ENCODE measurements at places on chromosomes 1 and 21. TPM values are rescaled to one million over a fixed set of nuclear protein-coding genes. Genes with fewer than 3 reads are reported as not detected.
A peak's percentile ranks its signal among the peaks of the same experiment; 100 is the strongest.

Gene TRPM2
- polyA plus RNA-seq: 1.5 TPM

DNA sequence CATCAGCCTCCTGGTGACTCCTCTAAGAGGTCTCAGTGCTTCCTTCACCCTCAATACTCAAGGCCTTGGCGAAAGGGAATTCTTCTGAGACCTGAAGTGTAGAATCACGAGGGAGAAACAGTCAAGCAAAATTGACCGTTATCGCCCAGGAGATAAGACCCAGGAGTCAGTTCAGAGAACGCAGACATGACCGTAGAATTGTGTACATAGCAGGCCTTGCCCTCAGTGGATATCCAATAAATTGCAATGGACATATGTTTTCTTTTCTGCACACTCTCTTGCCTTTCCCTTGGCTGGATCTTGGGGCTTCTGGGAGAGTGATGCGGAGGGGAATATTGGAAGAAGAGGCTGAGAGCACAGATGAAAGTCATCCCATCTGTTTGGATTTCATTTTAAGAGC is 15.7 kb upstream of the ETS2 start:
- no peak for DNase-seq

Gene TRIM46
- 0.46 TPM for polyA plus RNA-seq

- no peak for DNase-seq
These were observed 429.6 kb downstream of the USP25 start for GRCh38 chr21:16159213-16159970.

Gene PRELP
- 1.5 TPM for polyA plus RNA-seq

Gene LIPI
- 0.19 TPM for polyA plus RNA-seq

Gene PKP1
- 4.6 TPM for polyA plus RNA-seq

DNA sequence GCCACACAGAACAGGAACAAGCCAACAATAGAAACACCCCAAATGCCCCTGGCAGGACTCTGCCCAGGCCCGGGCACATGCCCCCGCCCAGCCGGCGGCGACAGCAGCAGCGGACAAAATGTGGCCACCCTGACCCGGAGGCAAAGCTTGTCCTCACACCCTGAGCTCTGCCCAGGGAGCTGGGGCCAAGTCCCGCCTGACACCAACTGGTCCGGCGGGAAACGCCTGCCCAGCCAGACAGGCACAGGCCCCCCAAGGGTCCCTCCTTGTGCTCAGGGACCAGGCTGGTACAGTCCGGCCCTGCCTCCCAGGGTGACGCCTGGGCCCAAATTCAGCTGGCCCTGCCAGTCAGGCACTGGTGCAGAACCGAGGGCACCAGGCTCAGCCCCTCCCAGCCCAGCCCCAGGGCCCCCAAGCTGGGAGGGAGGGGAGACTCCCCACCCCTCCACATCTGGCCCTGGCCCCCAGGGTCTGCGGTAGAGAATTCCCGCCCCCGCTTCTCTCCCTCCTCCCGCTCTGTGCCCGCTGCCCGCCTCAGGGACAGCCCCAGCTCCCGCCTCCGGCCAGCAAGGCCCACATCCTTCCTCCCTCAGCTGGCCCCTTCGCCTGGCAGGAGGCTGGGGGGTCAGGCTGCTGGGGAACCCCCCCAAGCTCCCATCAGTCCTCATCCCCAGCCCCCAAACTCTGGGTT is 2.0 kb downstream of the AHDC1 start:
- DNase-seq: no peak

Gene COPA
- polyA plus RNA-seq: 126 TPM

- no peak for DNase-seq
These were observed at the start of gene MX1 for GRCh38 chr21:41425954-41426675. TSS of gene MX1 (plus strand) at chr21:41426239. CDS start at chr21:41432071, 5,832 bp downstream.

DNA sequence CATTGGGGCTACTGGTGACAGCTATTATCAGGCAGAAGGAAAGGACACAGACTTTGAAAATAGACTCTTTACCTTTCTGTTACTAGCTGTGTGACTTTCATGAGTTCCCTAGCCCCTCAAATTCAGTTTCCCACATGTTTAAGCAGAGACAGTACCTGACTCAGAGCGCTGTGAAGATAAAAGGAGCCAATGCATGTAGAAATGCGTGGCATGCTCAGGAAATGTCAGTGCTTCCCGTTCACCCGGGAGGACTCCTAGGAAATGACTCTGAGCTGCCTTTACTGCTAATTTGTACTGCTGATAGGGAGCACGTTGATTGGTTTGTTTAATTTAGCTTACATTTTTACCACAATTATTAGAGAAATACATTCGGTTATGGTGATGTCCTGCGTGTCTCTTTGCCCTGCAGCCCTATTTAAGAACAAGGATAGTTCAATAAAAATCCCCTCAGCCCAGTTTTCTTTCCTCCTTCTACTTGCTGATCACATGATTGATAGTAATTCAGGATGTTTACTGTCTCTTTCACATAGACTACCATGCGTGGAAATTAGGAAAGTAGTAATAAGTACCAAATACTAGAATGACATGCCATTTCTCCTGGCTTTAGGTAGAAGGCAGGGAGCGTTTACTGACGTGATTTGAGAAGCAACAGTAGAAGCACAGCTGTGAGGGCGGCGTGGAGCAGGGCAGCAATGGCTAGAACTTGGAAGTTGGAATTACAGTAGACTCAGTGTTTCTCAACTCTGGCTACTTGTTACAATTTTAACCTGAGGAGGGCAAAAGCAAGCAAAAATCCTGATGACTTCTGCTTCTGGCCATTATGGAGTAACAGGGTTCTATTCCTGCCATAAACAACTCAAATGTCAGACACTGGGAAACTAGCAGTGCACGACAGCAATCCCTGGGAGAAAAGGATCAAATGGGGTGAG is 15.9 kb downstream of the PDIK1L start:
- no peak for DNase-seq

GRCh38 chr1:200873671-200874397 is 1.1 kb downstream of the GPR25 start:
- DNase-seq: no peak

- DNase-seq: no peak
These were observed 4.9 kb upstream of the MAPKAPK2 start for GRCh38 chr1:206679738-206680211.

GRCh38 chr1:114702737-114703136 is 7.4 kb upstream of the AMPD1 start:
- no peak for DNase-seq

DNA sequence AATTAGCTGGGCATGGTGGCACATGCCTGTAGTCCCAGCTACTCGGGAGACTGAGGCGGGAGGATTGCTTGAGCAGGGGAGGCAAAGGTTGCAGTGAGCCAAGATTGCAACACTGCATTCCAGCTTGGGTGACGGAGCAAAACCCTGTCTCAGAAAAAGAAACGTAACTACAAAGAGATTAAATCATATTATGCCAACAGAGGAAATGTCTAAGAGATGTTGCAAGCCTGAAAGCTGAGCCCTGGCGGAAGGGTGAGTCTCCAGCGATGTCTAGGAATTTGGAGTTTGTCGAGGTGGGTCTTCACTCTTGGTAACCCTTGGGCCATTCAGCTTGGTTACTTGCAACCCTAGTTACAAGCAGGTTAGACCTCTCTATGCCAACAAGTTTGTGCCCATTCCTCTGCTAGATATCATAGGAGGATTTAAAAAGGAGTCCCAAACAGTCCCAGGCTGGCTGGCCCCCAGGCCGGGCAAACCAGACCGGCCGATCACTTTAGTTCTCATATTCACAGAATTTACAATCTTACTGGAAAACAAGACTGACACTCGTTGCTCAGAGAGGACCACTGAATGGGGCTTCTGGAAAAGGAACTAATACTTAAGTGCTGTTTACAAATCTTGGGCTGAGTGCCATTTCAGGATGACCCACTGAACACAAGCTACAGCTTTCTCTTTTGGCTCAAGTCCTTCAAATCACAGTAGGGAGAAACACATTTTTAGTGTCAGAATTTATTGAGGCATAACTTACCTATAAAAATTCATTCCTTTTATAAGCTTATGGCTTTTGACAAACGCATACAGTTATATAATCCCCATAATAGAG is 27.1 kb downstream of the SLC30A1 start:
- DNase-seq: no peak

- DNase-seq: no peak
These were observed 139.2 kb downstream of the ZMYM4 start for GRCh38 chr1:35407743-35408142.

GRCh38 chr1:38015978-38016725 is 3.6 kb downstream of the UTP11 start:
- no peak for DNase-seq

DNA sequence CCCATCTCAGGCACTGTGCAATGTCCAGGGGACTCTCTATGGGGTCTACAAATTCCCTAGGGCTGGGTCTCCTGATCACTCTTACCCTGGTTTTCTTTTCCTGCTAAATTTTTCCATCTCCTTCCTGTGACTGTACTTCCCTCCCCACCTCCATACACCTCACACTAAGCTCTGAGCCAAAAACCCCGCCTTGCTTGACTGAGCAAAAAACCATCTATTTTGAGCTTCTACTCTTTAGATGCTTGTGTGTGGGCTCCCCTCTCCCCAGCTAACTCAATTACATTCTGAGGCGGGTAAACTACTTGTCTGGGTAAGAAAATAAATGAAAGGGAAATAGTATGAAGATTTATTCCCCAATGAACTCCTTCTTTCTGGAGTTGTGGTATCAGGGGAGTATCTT is 187.9 kb downstream of the PTPRU start:
- no peak for DNase-seq

Gene LHX8
- polyA plus RNA-seq: not detected

GRCh38 chr1:235908742-235909520 is 42.2 kb upstream of the LYST start:
- no peak for DNase-seq

GRCh38 chr1:117413412-117413811 is 46.2 kb downstream of the MAN1A2 start:
- DNase-seq: no peak

Gene DENND2C
- 10.1 TPM for polyA plus RNA-seq

DNA sequence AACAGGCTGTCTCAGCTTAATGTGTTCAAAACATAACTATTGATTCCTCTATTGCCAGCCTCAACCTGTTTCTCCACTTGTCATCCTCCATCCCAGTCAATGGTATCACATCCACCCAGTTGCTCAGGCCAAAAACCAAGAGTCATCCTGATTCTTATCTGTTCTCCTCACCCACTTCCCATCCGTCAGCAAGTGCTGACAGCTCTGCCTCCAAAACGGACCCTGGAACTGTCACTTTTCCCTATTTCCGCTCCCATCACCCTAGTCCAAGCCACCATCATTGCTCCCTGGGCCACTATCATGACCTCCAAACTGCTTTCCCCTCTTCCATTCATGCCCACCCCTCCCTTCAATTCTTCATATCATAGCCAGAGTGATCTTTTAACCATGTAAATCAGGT is 36.2 kb upstream of the IFFO2 start:
- DNase-seq: no peak

DNA sequence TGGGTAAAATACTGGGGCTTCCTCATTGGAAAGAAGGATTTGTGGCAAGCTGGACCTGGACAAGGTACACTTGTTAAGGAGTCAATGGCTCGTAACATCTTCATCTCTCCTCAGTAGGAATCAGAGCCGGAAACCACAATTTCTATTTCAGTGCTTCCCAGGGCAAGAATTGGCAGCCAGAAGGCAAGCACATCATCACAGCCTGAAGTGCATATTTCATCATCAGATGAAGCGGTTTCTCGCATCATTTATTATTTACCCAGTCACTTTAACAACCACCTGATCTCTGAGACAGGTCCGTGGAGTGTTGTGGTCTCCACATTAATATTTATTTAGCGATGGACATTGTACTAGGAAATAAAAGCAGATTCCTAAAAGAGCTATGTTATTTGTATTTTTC is 55.0 kb downstream of the KCNJ15 start:
- DNase-seq: no peak

DNA sequence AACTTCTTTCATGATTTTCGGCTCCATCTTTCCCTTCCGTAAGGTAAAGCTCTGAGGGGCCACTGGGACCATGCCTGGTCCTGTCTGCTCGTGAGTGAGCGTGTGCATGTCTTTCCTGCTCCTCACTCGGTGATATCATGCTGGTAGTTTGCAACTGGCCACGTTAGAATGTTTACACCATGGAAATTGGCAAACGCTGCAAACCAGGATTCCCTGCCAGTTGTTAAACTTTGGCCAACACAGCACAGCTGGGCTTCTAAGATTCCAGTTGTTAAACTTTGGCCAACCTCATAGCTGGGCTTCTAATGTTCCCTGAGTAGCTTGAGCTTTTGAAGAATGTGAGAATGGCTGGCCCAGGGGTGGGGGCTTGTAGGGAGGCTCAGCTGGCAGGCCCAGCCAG is 68.0 kb upstream of the ACTL8 start:
- DNase-seq: peak; percentile 44

DNA sequence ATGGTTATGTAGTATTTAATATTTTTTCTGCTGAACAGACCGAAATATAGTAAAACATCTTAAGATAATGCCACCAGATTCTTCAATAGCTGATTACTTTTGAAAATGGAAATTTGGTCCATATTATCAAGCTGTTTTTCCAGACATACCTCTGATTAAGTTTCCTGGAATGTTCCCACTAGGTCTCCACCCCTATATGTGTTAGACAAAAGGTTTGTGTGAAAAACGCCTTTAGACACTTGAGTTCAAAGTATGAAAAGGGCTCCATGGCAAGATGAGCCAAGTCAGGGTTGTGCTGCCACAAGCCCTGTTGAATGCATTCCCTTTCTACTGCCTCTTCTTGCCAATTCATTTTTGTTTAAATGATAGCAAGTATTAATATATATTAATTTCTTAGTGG is 52.7 kb downstream of the ZBTB17 start:
- DNase-seq: no peak

DNA sequence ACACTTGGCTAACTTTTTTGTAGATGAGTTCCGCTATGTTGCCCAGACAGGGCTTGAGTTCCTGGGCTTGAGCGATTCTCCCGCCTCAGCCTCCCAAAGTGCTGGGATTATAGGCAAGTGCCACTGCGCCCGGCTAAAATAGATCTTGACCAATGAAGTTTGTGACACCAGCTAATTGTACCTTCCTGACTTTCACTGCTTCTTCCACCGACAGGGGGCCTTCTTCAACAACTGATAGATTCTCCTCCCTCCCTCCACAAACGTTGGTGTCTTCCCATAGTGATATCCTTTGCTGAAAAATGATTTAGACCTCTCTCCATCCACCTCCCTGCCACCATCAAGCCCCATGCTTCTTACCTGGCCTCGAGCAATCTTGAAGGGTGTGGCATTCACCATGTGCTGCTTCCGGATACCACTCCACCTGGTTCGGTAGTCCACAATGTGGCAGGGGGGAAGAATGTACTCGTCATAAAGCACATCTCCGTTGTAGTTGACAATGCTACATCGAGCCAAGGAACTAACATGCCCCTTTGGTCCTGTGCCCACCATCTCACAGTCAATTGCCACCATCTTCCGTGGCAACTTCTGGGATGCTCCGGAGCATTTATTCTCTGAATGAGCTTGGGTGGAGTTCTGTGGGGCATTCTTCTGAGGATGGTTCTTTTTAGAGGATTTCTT is 1.6 kb upstream of the METTL25B start:
- no peak for DNase-seq

- no peak for DNase-seq
These were observed 13.7 kb downstream of the WASF2 start for GRCh38 chr1:27476237-27476636.

- no peak for DNase-seq
These were observed 8.5 kb downstream of the EDN2 start for GRCh38 chr1:41475859-41476567.

Gene AVPR1B
- polyA plus RNA-seq: 0.24 TPM

GRCh38 chr1:170634293-170634692 is 29.6 kb upstream of the PRRX1 start:
- DNase-seq: no peak

Gene CHI3L1
- polyA plus RNA-seq: 1.1 TPM

All from forelimb muscle (tissue), 1 donor.